ENCODE measurements at places on chromosomes 7 and 10.

- DNase-seq: no peak
These were observed 50.4 kb upstream of the C7orf33 start for GRCh38 chr7:148540041-148540738.

- no peak for DNase-seq
These were observed 92.1 kb downstream of the CH25H start for GRCh38 chr10:89114846-89115625.

GRCh38 chr10:31070691-31071090, 39.0 kb upstream of the ZNF438 start:
- no peak for DNase-seq

GRCh38 chr7:138166681-138167080, 90.4 kb downstream of the AKR1D1 start:
- DNase-seq: no peak

DNA sequence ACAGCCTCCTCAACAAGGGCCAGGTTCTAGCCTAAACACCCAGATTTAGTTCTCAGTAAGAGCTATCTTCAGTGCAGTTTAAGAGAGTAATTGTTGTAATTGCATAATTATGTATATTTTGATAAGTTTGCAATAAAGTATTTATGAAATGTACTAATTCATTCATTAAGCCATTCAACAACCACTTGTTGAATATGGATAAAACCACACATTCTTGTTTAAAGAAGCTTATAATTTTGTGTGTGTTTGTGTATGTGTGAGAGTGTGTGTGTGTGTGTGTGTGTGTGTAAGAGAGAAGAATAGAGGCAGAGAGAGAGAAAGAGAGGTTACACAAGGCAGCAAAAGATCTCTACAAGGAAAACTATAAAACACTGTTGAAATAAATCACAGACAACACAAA, 115.0 kb upstream of the SLC25A13 start:
- DNase-seq: no peak

DNA sequence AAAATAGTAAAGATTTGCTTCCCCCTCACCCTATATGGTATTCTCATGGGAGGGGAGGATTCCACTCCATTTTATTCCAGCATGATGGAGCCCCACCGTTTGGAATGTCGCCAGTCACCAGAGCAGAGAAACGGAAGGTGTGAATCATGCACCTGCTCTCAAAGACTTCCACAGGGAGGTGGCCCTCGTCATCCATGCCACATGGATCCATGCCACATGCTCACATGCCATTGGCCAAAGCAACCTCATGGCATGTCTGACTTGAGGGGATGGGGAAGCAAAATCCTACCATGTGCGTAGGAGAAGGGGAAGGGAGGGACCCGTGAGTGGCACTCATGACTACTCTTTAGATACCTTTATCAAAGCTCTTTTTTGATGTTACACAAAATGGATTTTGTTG, 256.0 kb downstream of the SKAP2 start:
- no peak for DNase-seq

- no peak for DNase-seq
These were observed 312.6 kb downstream of the IPMK start for GRCh38 chr10:57955076-57955475.

DNA sequence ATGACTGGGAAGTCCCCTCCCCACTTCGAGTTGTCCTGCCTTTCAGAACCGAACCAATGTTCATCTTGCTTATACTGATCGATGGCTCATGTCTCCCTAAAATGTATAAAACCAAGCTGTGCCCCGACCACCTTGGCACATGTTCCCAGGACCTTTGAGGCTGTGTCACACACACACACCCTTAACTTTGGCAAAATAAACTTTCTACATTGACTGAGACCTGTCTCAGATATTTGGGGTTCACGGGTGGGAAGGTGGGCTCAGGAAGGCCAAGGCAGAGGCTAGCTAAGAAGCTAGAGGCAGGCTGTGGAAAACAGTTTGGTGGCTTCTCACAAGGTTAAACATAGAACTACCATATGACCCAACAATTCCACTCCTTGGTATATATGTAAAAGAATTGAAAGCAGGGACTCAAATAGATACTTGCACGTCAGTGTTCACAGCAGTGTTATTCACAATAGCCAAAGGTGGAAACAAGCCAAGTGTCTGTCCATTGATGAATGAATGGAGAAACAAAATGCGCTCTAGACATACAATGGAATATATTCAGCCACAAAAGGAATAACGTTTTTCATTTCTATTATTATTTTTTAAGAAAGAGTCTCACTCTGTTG, 15.4 kb downstream of the PRF1 start:
- DNase-seq: no peak

- DNase-seq: no peak
These were observed 32.4 kb downstream of the ANXA11 start for GRCh38 chr10:80172896-80173295.

DNA sequence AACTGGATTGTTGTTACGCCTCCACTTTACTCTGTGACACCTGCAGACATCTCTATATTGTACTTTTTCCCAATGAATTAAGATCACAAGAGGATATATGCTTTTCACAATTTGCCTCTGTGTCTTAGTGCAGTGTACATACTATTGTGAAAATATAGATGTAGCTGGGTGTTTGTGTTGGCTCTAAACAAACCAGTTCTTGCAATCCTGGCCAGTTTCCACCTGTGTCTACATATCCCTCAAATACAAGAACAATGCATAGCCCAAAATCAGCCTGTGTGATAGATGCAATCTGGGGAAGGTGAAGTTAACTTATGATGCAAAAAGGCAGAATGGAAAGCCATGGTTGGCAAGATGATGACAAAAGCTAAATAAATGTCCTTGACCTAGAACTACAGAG, 36.5 kb upstream of the DLD start:
- no peak for DNase-seq

DNA sequence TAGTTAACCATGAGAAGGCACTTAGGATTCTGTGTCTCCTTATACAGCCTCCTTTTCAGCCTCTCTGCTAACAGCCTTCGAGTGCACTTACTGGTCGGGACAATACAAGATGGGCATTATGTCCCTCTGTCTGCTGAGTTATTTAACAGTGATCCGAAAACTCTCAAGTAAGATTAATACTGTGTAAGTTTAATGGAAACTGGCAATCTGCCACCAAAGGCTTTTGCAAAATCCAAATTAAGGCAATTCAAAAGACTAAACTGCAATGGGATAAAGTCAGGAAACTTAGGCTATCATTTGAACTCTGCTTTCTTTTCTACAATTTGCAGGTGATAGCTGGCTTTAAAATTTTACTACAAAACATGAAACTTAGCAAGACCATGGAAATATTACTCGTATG, 477.8 kb downstream of the TFEC start:
- peak; percentile 91 for DNase-seq

GRCh38 chr10:124381011-124381611, 37.6 kb downstream of the OAT start:
- DNase-seq: no peak

GRCh38 chr10:18104223-18104872, 35.9 kb upstream of the CACNB2 start:
- peak; percentile 34 for DNase-seq

DNA sequence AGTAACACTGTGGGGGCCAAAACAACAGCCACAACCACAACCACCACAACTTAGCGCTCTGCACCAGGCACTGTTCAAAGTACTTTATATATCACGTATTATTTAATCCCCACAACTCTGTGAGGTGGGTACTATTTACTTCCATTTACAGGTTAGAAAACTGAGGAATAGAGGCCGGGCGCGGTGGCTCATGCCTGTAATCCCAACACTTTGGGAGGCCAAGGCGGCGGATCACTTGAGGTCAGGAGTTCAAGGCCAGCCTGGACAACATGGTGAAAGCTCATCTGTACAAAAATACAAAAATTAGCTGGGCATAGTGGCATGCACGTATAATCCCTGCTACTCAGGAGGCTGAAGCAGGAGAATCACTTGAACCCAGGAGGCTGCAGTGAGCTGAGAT, 3.6 kb downstream of the DNAJC12 start:
- no peak for DNase-seq

Data from NCI-H524 (cell line).